ENCODE measurements at places on chromosomes 6 and 20.
A peak's percentile ranks its signal among the peaks of the same experiment; 100 is the strongest.

- no peak for DNase-seq
These were observed 25.0 kb downstream of the TTBK1 start for GRCh38 chr6:43268355-43268700.

DNA sequence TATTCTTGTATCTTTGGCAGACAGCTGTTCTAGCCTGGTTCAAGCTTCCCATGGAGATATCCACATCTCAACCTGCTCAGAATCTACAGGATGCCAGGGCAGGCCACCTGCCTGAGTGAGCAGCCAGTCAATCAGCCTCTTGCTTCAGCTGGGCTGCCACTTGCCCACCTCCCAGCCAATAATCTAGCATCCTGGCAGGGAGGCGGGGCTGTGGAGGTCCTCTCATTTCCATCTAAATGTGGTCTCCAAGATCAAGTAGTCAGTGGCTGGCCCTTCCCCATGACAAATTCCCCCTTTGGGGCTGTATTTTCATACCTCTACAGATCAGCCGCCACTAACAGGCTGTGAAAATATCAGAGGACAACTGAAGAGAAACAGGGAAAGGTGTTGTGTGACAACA, 33.0 kb upstream of the SPDEF start:
- no peak for DNase-seq

- peak; percentile 42 for DNase-seq
These were observed 7.6 kb upstream of the BTN2A2 start for GRCh38 chr6:26375270-26375669.

GRCh38 chr20:60976913-60977312, 275.1 kb upstream of the CDH4 start:
- no peak for DNase-seq

GRCh38 chr6:150720774-150721233, 121.1 kb downstream of the PLEKHG1 start:
- DNase-seq, result no peak

DNA sequence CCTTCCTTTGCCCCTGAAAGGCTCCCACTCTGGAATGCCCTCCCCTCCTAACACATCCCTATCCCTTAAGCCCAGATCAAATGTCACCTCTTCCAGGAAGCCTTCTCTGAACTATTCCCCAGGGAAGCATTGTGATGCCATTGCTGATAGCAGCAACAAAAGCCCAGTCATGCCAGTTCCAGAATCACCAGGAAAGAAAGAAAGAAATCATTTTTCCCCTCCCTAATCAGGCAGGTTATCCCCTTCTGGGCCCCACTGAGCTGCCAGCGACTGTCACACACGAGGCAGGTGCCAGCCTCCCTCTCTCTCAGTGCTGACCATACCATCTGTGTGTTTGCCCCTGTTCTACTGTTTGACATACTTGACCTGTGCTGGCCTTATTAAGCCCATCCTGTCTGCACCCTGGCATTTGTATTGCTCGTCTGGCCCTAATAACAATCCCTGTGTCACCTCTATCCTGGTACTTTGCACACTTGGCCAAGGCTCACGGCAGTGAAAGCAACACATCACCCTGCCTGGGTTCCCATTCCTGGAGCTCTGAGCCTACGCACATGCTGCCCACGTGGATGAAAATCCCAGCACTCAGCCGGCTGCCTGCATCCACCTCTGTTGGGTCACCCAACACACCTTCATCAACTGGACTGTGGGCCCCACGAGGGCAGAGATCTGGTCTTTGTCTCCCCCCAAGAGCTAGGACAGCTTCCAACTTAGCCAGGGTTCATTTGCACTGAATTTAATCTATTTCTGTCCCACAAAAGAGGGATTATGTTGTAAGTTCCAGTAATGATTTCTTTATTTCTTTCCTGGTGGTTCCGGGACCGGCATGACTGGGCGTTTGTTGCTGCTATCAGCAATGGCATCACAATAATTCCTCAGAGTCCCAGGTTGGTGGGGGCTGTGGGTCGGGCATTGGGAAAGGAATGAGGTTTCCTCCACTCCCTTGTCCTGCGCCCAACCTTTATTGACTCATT, 5.3 kb upstream of the BPIFB1 start:
- no peak for DNase-seq

DNA sequence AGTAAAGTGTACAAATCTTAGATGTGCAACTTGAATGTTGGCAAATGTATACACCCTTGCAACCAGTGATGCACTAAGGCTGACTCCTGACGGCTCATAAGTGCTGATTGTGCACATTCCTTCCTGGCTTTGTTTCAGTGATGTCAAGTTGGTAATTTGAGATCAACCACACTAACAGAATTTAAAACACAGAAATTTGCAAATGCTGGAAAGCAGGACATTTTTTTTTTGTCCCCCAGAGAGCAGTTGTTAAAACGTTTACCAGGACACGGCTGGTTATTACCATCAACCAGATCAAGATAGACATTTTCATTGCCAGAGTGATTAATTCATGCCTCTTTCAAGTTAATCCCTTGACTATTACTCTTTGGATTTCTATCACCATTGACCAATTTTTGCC, 735.6 kb downstream of the RFPL4B start:
- no peak for DNase-seq

- no peak for DNase-seq
These were observed 126.8 kb upstream of the BEND6 start for GRCh38 chr6:56827908-56828649.

GRCh38 chr6:86856937-86857563, 80.3 kb upstream of the HTR1E start:
- peak; percentile 37 for DNase-seq

GRCh38 chr20:22796469-22797077, 212.2 kb upstream of the FOXA2 start:
- no peak for DNase-seq

- no peak for DNase-seq
These were observed 36.6 kb downstream of the GMPR start for GRCh38 chr6:16274885-16275589.

- DNase-seq, result no peak
These were observed 30.6 kb downstream of the SPINT4 start for GRCh38 chr20:45752746-45753145.

DNA sequence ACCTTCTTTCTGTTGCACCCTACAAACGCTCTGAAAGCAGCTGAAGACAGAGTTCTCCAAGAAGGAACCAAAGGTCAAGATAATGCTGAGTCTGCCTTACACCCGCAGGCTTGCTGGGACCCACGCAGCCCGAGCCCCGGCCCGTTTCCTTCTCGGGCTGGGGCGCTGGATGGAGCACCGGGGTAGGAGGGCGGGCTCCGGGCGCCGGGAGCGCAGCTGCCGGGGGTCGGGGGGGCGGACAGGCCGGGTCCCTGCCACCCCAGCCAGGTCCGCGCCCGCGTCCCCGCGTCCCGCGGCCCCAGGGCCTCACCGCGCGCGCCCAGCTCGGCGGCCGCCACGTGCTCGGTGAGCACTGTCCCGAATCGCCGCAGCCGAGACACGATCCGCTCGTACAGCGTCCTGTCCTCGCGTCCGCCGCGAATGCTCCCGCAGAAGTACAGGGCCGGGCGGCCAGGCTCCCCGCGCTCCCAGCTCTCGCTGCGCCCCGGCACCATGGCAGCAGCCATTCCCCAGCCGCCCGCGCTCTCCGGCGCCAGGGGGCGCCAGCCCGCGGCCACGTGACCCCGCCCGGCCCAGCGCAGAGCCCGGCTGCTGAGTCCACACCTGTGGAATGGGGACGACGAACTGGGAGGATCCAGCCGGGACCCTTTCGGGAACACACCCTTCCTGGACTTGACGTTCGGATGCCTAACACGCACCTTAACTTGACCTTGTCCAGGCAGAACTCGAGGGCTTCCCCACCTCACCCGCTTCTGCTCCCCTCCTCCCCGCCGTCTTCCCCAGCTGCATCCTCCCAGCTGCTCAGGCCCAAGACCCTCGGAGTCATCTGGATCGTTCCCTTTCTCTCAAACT, at the start of gene DNPH1:
Gene DNPH1, minus strand, starts transcription at position 531 of the 852 bp plus-strand sequence. Its CDS starts 25 bp downstream, at position 506.
- peak; percentile 77 for DNase-seq

- no peak for DNase-seq
These were observed 63.3 kb downstream of the SLC16A10 start for GRCh38 chr6:111150577-111150976.

- DNase-seq, result no peak
These were observed 380.5 kb downstream of the ESR1 start for GRCh38 chr6:152188011-152188410.

GRCh38 chr20:47727170-47727880, 58.0 kb downstream of the SULF2 start:
- DNase-seq, result peak; percentile 58

GRCh38 chr20:50306478-50307423, 116.1 kb downstream of the CEBPB start:
- DNase-seq, result no peak

- no peak for DNase-seq
These were observed 20.5 kb downstream of the PERP start for GRCh38 chr6:138086573-138087196.

DNA sequence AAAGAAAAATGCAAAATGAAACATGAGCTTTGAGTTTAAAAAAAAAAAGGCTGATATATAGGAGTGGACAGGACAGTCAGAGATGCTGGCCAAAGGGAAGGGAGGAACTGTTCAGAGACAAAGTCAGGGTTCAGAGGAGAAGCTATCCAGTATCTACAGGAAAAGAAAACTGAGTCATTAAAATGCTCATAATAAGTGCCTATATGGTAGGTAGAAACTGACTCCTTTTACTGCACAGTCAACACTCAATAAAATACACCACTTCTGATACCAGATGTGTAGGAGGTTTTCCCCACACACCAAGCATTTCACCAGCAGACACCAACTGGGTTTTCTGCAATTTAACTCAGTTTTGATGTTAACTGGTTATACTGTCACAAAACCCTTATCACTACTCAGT, 32.9 kb downstream of the FRK start:
- DNase-seq, result no peak

- DNase-seq, result no peak
These were observed 539 bp downstream of the CDYL start for GRCh38 chr6:4776493-4777393.

DNA sequence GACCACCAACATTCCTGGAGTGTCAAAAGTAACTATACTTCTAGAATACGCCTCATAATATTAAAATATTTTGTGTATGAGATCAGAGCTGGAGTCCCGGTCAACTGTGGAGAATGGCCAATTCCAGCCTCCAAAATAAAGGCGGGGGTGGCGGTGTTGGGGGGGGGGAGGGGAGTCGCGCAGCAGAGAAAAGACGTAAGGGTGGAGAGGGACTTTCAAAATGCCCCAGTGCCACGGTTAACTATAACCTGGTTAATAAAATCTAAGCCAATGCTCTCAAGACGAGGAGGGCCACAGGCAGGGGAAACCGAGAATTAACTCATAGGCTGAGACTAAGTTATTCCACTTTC, 1.3 kb downstream of the NUP153 start:
- DNase-seq, result no peak

- DNase-seq, result no peak
These were observed 48.7 kb upstream of the CLVS2 start for GRCh38 chr6:122947355-122947754.

DNA sequence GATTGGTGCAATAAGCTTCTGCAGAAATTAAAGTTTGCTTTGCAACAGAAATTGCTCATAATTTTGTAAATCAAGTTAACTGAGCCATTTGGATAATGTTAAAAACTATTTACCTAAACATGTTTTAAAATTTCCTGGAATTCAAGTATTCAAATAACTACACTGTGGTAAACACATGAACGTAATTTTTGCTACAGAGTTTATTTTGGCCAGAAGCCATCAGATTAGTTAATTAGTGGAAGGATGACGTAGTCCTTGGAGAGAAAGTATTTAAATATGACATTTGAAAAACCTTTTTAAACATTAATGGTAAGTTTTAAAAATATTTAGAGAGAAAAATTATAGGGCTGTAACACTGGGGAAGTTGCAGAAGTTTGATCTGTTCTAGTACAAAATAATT, 121.2 kb upstream of the UST start:
- DNase-seq, result no peak

GRCh38 chr20:14384416-14385175, 47.2 kb upstream of the FLRT3 start:
- no peak for DNase-seq

DNA sequence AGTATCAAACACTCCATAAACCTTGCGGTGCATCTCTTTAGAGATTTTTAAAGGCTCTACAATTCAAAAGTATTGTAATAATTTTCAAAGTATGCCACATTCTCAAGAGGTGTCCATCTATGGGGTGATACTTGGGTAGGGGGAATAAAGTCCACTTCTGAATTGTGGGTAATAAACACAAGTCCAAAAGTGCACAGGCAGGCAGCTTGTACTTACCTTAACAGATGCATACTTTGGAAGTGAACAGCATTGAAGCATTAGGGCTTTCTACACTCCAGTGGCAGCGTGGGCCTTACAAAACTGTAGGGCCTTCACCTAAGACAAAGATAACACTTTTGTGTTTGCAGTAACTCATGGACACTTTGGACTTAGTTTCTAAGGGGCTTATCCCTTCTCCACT, 58.6 kb downstream of the AIG1 start:
- no peak for DNase-seq

GRCh38 chr6:14754751-14755513, 490.9 kb upstream of the JARID2 start:
- DNase-seq, result peak; percentile 26

- no peak for DNase-seq
These were observed 30.7 kb upstream of the TMX4 start for GRCh38 chr20:8050157-8050837.

DNA sequence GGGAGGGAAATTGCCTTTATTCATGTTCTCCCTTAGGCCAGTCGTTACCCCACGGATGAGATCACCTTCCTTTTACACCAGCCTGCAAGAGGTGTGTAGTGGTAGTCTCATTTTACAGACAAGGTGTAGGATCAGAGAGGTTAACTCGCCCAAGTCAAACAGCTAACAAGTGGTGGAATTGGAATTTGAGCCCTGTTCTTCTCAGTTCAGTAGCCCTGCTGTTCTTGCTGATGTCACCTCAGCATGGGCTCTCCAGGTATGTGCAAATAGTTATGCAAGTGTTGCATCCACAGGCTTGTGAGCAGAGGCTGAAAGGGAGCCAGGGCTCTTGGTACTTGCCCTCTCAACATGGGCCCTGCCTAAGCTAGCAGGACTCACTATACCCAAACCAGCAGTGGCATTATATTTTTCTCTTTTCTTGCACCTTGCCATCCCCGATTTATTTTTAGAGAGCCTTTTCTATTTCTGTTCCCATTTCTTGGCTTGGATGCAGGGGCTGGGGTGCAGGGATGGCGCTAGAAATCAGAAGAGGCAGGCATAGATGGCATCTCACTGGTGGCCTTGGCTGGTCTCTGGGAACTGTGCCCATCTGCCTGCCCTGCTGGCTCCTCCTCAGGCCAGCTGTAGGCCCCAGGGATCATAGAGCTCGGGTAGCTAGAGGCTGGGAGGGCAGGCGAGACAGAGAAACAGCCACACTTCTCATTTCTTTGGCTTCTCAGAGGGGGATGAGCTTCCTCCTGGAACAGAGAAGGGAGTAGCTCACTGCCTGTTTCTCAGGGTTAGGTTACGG, 18.2 kb downstream of the PPARD start:
- DNase-seq, result no peak

- no peak for DNase-seq
These were observed 73.0 kb upstream of the ATXN1 start for GRCh38 chr6:16834242-16834641.

DNA sequence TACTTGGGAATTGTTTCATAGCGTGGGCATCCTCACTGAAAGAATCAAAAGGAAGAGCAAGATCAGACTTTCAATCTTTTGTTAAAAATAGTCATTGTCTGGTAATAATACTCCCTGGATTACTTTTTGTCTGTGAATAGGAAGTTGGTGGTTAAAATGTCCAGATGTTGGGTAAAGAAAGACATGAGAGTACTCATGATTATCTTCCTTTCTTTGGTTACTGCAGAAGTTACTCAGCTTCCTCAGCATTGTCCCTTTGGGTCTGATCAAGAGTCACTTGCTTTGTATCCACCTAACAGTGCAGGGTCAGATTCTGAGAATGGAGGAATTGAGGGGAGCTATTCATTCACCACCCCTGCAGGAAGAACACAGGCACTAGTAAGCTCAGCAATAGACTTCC, 54.6 kb downstream of the RIN2 start:
- DNase-seq, result no peak

- DNase-seq, result no peak
These were observed 144.0 kb downstream of the FLRT3 start for GRCh38 chr20:14193443-14193842.

Data from CD4-positive, CD25-positive, alpha-beta regulatory T cell (primary cell).